ENCODE measurements at places on chromosomes 16 and 17.

DNA sequence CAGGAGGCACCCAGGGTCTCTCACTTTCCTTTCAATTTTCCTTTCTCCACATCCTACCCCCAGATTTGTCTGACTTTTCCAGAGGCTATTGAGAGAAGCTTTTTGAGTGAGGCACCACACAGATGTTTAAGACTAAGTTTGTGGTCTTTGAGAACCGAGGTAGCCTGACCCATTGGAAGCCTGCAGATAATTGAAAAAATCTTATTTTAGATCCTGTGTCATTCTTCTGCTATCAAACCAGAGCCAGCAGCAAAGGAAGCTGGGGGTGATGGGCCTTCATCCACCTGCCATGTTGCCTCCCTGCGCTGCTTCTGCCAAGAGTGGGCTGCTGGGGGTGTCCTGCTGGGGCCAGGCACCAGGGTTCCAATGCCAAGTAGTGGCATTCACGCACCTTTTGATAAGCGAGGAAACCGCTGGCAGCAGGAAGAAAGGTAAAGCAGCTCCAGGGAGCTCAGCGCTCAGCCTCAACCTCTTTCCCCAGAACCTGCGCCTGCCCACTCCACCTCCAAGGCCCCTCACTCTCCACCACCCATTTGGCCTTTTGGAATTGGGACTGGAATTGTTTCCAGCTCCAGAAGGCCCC lies 55.6 kb downstream of the MPRIP start:
- no peak for DNase-seq

DNA sequence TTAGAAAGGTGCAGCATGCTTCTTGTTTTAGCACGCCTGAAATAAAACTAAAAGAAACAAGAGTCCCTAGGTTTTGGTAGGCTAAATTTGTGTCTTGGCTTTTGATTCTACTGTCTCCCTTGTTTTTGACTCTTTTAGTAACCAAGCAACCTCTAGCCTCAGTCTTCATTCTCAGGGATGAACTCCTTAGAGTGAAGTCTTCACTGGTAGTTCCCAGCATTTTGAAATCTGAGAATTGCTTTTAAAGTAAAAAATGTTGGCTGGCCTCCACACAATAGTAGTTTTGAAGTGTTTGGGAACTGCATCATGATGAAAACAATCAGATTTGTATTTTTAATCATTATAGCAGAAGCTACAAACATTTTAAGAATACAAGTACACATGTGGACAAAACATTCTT lies 6.1 kb upstream of the CDR2 start:
- no peak for DNase-seq

GRCh38 chr16:54175169-54175551 lies 111.4 kb downstream of the IRX3 start:
- DNase-seq: no peak

- no peak for DNase-seq
Measured at GRCh38 chr16:27434141-27435051, 32.4 kb downstream of the IL21R start.

GRCh38 chr17:73091770-73092522 lies 542 bp downstream of the SLC39A11 start:
- no peak for DNase-seq

DNA sequence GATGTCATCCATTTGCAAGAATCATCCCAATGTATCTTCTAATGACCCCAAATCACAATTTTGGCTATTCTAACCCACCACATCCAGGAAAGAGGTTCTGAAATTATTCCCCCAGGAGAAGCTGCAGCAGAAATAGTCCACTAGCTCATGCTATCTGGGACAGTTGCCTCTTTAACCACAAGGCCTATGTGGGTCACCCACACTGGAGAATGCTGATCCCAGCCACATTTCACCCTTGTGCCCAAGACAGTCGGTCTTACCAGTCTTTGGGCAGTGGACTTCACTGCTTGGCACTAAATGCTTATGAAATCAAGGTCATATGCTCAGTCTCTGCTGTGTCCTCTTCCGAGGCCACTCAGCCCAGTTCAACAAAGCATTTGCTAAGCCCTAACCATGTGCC lies 27.0 kb downstream of the ABCC12 start:
- no peak for DNase-seq

- no peak for DNase-seq
Measured at GRCh38 chr17:38691154-38691553, 13.9 kb upstream of the MLLT6 start.

- peak; percentile 33 for DNase-seq
Measured at GRCh38 chr16:35391328-35391727, 1931.9 kb downstream of the TP53TG3F start.

- DNase-seq: peak; percentile 80
Measured at GRCh38 chr16:8720080-8720966, 45.9 kb downstream of the ABAT start.

DNA sequence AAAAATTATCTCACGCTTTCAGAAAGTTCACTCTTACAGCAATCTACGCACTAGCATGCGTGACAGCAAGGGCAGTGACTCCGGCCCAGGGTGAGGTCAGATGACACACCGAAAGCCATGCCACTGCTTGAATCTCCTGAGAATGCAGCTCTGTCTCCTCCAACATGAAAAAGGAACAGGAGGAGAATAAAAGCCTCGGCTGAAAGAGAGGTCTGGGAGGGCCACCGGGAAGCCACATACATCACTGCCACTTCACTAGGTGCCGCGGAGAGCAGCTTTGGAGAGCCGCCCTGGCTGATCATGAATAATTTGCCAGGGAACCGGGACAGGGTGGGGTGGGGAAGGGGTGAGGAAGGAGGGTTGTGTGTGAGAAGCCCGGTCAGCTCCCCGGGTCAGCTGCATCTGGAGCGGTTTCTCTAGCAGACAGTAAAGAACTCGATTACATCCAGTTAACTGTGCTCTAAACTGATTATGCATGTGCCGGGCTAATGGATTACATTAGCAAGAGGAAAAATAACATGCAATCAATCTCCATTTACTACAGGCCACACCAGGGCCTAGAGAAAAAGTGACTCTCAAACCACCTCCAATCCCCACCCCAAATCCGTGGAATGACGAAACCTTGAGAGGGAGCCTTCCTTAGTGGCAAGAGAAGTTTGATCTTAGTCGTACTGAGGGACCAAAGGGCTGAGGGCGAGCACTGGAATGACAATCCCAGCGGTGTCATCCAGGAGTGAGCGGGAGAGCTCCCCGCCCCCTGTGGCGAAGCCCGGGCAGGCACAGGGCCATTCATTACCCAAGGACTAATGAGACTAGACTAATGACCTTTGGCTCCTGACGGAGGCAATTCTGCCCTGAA lies 100.3 kb downstream of the ZFHX3 start:
- peak; percentile 90 for DNase-seq

- no peak for DNase-seq
Measured at GRCh38 chr17:71765437-71765836, 355.4 kb upstream of the SOX9 start.

- DNase-seq: no peak
Measured at GRCh38 chr16:29662729-29663015, 375 bp upstream of the SPN start.

- DNase-seq: no peak
Measured at GRCh38 chr17:45650561-45650960, 133.6 kb upstream of the CRHR1 start.

DNA sequence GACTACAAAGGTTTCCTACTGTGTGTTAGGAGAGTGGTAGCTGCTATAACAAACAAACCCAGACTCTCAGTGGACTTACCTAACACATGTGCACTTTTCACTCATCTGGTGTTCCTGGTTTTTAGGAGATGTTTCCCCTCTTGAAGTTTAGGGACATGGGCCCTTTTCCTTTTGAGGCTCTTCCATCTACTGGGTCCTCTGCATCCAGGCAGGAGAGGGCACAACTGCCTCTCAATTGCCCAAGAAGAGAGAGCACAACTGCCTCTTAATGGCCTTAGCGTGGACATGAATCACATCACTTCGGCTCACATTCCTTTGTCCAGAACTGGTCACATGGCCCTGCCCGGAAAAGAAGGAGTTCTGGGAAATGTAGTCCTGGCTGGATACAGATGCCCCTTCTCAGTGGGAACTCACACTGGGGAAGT lies 9.8 kb upstream of the TNRC6C start:
- DNase-seq: peak; percentile 69

DNA sequence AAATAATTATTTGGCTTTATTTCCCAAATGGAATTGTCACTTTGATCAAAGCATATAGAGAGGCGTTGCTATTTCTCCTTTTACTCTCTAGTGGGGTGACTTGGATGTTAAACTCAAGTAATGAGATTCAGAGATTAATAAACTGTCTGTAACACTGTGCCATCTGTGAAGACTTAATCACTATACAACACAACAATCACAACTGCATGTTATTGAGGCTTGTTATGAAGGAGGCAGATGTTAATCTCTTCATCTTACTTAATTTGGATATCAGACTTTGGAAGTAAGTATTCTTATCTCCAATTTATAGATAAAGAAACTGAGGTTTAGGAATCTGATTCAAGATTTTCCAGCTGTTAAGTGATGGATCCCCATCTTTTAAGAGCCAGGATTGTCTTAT lies 132.5 kb downstream of the CNTNAP4 start:
- no peak for DNase-seq

- no peak for DNase-seq
Measured at GRCh38 chr17:32370426-32370825, 20.5 kb downstream of the ZNF207 start.

DNA sequence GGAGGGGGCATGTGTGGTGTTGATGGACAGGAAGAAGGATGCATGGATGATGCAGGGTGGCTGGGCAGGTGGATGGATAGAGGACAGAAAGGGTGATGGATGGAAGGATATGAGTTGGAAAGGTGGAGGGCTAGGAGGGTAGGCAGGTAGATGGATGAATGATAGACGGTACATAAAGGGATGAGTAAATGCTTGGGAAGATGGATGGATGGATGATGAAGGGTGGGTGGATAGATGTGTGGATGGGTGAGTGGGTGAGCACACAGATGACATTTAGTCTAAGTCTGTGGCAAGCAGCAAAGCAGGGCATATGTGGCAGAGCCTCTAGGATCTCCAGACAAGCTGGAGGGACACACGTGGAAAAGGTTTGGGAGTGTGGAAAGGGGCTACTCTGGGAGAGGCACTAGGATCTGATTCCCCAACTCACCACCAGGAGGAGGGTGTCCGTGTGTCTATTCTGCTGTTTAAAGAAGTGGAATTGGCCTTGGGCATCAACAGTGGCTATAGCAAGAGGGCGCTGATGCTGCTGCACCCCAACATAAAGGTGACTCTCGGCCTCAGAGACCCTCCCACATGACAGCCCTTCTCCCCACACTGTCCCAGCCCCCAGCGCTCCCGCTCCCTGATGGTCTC lies 8.2 kb downstream of the PLD2 start:
- DNase-seq: no peak

- no peak for DNase-seq
Measured at GRCh38 chr17:5608399-5609112, 24.2 kb upstream of the NLRP1 start.

DNA sequence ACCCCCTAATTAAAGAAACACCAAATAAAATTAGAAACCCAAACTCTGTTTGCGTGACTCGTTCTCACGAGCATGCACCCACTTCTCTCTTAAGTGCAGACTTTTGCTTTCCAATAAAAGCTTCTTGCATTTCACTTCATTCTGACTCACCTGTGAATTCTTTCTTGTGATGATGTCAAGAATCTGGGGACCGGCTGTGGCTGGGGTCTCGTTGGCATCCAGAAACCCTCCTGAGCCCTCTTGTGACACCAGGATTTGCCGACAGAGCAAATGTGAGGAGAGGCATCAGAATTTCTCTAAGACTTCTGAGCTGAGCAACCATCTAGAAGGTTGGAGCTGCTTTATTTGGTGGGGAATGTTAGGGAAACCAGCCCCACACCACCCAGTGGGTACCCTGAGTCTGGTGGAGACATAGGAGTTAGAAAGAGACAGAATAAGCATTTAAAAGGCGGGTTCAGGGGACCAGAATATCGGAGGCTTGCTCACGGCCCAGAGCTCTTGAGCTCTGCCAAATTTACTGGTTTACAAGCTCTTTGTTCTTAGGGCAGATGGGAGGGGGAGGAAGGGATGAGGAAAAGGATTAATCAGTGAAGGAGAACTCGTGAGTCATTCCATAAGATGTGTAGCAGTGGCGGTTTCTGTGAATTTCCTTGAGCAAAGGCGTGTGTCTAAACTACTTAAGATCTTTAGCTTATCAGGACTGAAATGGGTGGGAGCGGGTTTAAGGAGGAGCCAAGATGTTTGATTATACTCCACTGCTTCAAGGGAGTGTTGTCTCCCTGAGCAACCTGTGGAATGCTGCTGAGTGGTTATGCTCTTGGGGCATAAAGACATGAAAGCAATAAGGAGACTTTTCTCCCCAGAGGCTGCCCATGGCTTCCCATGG lies 24.2 kb upstream of the TMC5 start:
- DNase-seq: no peak

- DNase-seq: no peak
Measured at GRCh38 chr16:30601966-30602365, 8.2 kb downstream of the ZNF689 start.
